Epithelial cell of esophagus (primary cell): ENCODE measurements at places on chromosomes 16 and 17.
A peak's percentile ranks its signal among the peaks of the same experiment; 100 is the strongest.

DNA sequence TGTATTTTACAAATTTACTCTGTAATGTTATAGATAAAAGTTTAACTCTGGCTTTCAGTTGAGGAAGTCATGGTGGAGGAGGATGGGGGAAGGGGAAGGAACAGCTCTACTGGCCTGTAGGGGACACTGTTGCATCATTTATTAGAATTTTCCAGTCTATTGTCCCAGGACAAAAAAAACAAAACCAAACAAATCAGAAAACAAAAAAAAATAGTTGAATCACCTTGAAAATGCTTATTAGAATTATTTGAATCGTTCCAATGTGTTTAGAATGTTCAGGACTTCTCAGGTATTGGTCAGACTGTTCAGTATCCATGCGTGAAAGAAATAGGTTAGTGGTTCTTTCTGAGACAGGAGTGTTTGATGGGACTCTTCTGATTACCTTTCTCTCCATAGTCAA, 242.0 kb downstream of the FTO start:
- peak; percentile 74 for DNase-seq

DNA sequence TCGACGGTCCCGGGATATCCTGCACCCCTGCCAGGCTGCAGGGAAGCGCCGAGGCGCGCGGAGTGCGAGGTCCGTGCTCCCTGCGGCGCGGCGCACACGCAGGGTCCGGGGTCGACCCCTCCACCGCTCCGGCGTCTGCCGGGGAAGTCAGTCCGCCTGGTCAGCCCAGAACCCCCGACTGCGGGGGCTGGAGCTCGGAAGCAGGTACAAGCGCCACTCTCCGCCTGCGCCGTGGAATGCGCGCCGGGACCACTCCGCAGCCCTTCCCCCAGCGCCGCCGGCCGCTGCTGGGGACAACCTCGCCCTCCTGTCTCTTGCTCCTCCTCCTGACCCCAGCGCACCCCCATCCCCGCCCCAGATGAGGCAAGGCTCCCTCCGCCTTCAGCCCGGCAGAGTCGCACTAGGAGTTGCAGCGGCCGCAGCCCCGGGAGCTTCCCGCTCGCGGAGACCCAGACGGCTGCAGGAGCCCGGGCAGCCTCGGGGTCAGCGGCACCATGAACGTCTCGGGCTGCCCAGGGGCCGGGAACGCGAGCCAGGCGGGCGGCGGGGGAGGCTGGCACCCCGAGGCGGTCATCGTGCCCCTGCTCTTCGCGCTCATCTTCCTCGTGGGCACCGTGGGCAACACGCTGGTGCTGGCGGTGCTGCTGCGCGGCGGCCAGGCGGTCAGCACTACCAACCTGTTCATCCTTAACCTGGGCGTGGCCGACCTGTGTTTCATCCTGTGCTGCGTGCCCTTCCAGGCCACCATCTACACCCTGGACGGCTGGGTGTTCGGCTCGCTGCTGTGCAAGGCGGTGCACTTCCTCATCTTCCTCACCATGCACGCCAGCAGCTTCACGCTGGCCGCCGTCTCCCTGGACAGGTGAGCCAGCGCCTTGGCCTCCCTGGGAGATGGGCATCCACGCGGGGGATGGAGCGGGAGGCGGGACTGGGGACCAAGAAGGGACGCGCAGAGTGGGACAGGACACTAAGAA, at the start of gene GALR2:
GALR2 (plus strand) TSS at position 392 of the 974 bp plus-strand sequence; CDS start at position 495, 103 bp downstream.
- no peak for DNase-seq

GRCh38 chr17:3026125-3026855, 37.1 kb downstream of the OR1D5 start:
- no peak for DNase-seq

- DNase-seq = peak; percentile 97
Observed at GRCh38 chr17:65855245-65855644, 293.8 kb upstream of the AXIN2 start.

GRCh38 chr17:60153606-60154390, 4.0 kb downstream of the CA4 start:
- DNase-seq = no peak

GRCh38 chr17:285751-286422, 66.7 kb downstream of the RPH3AL start:
- no peak for DNase-seq

DNA sequence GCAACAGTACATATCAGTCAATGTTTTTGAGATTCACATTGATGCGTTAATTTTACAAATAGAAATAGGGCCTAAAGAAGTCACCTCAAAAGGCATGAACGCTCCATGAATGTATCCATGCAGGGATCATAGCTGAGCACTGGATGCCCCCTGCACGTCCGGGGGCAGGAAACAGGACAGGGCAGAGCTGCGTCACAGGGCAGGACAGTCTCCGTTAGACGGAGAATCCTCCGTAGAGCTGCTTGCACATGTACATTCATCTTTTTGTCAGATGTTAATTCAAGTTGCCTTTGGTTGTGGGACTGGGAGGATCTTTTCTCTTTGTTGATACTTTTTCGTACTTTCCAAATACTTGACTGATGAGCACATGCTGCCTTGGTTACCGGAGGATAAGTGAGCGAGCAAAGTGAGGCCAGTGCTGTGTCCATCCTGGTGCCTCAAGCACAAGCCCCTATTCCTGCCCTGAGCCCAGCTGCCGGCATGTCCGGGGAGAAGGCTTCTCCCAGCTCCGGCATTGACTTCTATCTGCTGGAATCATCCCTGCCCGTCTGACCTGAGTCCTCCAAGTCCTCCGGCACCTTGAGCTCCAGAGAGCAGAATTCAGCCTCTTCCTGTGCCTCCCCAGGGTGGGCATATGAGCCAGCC, 15.0 kb downstream of the GAA start:
- DNase-seq = no peak

- no peak for DNase-seq
Observed at GRCh38 chr17:19744492-19744891, 3.6 kb downstream of the ALDH3A1 start.

DNA sequence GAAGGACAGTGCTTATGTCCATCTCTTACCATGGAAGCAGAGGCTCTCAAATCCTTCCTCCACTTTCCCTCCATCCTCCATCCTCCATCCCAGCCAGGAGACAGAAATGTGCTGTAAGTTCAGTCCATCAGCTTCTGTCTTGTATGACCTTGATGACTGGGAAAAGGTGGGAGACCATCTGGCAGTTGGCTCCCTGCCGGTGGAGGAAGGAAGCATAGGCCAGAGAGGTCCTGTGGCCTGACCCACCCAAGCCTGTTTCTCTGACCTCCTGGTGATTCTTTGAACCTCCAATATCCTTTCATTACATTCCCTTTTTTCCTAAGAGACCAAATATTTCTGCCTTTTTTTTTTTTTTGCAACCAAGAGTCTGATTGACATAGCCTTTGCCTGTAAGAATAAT, 215.3 kb downstream of the ABCC12 start:
- DNase-seq = no peak

- DNase-seq = no peak
Observed at GRCh38 chr17:72520665-72521303, 400.0 kb downstream of the SOX9 start.

DNA sequence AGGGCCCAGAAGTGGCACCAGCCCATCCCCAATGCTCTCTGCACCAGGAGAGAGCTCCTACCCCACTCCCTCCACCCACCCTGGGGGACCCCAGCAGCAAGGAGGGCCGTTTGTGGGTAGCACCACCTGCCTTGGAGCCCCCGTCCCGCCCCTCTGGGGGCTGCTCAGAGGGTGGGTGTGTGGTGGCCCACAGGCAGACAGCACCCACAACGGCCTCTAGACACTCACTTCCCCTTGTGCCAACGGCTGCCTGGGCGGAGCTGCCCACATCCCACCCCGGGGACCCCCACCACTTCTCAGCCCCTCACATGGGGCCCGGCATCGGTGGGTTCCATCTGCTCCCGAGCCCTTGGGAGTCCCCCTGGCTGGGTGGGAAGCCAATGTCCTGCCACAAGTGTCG, 33.3 kb downstream of the BAHCC1 start:
- DNase-seq = no peak

- no peak for DNase-seq
Observed at GRCh38 chr17:78120971-78121800, 7.4 kb downstream of the TMC6 start.

DNA sequence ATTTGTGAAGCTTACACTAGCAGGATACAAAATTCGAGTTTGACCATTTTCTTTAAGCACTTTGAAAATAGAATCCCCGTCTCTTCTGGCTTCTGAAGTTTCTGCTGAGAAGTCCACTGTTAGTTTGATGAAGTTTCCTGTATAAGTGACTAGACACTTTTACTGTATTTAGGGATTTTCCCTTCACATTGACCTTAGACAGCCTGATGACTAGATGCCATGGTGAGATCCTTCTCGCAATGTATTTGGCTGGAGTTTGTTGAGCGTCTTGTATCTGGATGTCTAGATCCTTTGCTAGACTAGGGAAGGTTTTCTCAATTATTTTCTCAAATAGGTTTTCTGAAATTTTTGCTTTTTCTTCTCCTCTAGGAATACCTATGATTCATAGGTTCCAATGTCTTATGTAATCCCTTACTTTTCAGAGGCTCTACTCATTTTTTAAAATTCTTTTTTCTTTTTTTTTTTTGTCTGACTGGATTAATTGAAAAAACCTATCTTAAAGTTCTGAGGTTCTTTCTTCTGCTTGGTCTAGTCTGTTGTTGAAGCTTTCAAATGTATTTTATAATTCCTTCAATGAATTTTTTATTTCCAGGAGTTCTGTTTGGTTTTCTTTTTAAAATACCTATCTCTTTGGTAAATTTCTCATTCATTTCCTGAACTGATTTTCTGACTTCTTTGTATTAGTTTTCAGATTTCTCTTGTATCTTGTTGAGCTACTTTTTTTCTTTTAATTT, 63.7 kb upstream of the ABCC11 start:
- DNase-seq = no peak

DNA sequence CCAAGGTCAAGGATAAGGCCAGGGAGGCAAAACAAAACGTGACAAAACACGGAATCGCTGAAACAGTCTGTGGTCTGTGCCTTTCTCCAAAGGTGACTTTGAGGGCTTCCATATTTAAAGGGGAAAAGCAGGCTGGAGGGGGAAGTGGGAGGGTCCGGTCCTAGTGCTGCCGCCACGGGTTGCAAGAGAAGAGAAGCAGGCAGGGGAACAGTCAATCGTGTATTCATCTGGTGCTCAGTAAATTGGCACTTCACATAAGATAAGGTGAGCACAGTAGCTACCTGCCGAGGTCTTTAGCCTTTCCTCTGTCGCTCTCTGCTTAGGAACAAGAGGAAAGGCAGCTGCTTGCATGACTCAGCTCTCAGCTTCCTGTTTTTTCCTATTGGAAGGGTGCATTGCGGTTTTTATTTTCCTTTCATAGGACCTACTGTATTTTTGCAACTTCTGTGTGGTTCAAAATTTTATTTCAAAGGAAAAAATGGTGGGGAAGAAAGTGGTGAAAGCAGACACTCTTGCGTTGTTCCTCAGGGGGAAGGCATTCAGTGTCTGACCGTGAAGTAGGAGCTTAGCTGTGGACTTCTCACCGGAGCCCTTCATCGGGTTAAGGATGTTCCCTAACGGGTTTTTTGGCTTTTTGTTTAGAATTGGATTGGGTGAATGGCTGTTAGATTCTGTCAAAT, 7.1 kb upstream of the LGALS3BP start:
- peak; percentile 80 for DNase-seq

DNA sequence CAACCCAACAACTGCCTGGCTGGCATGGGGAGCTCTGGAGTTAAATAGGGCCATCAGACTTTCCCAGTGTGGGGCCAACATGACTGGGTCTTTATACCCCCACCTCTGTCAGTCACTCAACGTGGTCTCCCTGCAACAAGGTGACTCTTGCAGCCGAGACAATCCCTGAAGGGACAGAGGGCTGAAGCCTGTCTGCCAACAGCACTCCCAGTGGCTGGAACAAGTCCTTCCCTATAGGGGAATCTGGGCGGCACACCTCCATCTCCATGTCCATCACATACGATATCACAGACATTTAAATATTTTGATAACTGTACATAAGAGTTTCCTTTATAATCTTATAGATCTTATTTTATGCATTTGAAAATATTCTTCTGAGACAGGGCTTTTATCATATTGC, 4.8 kb upstream of the MAPT start:
- DNase-seq = no peak

GRCh38 chr17:5042157-5043022, 7.2 kb upstream of the SLC52A1 start:
- no peak for DNase-seq

- no peak for DNase-seq
Observed at GRCh38 chr17:78182504-78182903, 4.3 kb downstream of the TK1 start.

DNA sequence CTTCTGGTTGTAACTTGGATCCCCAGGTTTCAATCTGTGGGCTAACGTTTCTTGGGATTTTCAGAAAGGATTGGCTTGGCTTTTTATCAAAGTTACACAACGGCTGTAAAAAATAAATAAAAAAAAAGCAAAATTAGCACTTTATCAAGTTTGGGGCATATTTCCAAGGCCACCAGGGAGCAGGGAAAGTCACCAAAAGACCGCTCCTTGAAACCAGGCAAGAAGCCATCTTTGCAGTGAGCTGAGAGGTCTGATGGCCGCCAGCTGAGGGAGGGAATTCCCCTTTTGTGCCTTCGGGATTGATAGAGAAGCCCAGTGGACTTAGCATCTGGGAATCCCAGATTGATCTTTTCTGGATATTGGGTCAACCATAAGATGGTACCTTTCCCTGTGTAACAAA, 192.2 kb downstream of the WWOX start:
- DNase-seq = no peak

DNA sequence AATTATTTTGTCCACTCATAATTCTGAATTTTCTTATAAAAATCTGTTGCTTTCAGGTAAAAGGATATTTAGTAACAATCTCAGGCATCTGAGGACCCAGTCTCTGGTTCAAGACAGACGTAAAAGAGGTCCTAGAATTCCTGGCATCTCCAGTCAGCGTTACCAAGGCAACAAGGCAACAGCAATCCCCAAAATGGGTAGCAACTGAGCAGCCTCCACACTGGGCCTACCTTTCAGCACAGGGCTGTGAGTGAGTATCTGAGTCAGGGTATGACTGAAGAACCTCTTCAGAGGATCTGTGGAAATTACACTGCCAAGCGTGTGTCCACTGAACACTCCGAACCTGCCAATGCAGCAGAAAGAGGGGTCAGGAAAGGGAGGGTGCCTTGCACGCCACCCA, 20.8 kb downstream of the FANCA start:
- DNase-seq = no peak

- no peak for DNase-seq
Observed at GRCh38 chr17:8159032-8159400, 3.7 kb downstream of the VAMP2 start.

GRCh38 chr17:2745317-2746037, 4.0 kb downstream of the CCDC92B start:
- no peak for DNase-seq

DNA sequence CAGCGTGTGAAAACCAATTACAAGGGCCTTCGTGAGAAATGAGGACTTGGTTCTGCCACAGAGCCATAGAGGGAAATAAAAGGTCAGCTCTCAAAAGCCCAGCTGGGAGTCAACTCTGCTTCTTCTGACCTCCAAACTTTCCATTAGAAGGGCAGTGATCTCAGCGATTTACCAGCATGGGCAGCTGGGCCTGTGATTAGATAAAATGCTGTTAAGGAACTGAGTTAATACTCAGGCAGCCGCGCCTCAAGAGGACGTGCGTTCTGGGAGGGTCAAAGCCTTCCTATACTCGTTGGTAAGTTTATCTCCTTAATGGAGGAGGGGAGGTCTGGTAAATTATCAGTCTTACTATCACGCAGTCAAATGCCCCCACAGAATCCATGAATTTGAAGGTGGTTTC, 480.2 kb upstream of the ERCC4 start:
- no peak for DNase-seq

GRCh38 chr16:76081967-76082366, 195.2 kb upstream of the CNTNAP4 start:
- peak; percentile 87 for DNase-seq
